ENCODE measurements at places on chromosomes 11 and 22.

DNA sequence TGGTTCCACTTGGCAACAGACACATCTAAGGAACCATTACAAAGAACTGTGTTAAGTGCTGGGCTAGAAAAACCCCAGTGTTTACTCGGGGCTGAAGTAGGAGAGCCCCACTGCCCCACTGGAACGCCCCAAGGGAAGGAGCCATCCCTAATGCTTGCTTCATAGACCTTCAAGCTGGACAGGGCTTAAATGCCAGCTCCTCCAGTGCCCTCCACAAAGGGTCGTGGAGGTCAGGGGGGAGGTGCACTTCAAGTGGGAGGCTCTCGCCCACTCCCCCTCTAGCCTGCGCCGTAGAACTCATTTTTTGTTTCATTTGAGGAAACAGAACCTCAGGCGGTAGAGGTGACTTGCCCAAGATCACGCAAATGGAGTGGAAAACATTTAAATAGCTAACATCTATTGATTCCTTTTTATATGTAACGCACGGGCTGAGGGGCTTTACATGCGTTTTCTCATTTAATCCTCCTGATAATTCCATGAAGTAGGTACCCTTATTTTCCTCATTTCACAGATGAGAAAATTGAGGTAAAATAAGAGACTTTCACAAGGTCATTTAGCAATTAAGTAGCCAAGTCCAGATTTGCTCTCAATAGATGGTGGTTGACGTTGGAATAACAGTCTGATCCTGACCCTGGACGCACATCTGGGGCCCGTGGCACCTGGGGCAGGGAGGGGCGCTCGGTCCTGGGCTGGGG is 545 bp upstream of the ZDHHC13 start:
- no peak for DNase-seq

GRCh38 chr22:43853328-43853931 is 8.9 kb downstream of the SULT4A1 start:
- no peak for DNase-seq

- DNase-seq, result no peak
These were observed 31.0 kb downstream of the SIK2 start for GRCh38 chr11:111633248-111633647.

DNA sequence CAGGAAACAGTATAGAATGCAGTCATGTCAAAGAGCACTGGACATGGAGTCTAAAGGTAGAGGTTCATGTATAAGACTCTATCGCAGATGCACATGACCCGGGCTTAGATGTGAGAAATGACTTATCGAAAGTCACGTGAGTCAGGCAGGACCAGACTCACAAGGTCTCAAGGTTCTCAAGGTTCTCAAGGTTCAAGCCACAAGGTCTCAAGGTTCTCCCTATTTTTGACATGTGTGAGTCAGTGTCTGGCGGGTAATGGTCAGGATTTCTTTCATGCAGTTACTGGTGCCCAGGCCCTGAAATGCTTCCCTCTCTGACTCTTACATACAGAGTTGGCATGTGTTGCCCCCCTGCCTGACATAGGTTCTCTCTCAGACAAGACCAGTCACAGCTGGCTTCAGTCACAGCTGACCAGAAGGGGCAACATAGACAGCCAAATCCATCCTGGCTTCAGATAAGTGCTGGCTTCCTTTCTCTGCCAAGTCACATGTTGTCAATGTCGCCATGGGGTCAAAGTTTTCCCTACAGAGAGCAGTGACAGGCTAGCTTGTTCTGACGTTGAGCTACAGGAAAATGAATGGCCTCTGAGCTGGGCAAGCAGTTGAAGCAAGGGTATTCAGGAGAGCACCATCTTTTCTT is 10.1 kb downstream of the CSRP3 start:
- no peak for DNase-seq

- no peak for DNase-seq
These were observed 25.5 kb downstream of the SERPIND1 start for GRCh38 chr22:20799449-20799848.

GRCh38 chr11:76071090-76071489 is 135.2 kb downstream of the WNT11 start:
- no peak for DNase-seq

- DNase-seq, result no peak
These were observed 44.2 kb downstream of the MRE11 start for GRCh38 chr11:94449437-94449836.

- DNase-seq, result no peak
These were observed 143.9 kb downstream of the INSC start for GRCh38 chr11:15258433-15259165.

DNA sequence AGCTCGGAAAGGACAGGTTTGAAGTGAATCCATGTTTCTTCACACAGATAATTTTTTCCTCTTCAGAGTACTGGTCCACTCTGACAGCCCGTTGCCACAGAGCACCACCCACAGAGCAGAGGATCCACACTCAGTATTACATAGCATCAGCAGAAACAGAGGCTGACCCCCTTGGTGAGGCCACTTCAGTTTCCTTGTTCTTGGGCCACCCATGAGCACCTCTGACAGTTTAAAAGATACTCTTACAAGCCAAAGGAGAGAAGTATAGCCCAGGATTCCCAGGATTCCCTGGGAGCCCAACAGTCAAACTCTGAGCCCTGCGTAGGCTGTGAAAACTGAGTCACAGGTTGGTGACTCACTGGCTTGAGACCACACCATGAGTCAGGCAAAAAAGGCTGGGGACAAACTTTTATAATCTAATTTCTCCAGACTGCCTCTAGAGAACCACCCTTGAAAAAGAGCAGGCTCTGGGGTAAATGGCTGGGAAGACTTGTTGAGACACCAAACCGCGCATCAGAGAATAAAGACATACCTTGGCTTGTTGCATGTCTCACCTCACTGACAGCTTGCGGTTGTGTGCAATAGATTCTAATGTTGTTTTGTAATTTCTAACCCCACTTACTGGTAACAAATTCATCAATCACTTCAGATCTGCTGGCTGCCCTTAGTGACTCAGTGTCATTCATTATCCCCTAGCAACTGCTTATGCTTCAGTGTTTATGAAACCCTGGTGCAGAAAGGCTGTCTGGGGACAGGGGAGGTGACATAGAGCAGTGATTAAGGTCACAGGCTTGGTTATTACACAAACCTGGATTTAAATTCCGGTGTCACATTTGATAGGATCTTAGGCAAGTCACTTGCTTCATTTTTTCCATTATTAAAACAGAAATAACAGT is 56.9 kb upstream of the PRSS23 start:
- peak; percentile 30 for DNase-seq

- no peak for DNase-seq
These were observed 22.0 kb downstream of the TP53AIP1 start for GRCh38 chr11:128920666-128921065.

- no peak for DNase-seq
These were observed 15.2 kb downstream of the FCHSD2 start for GRCh38 chr11:73126804-73127480.

Data from stimulated activated CD4-positive, alpha-beta T cell treated with anti-CD3 and anti-CD28 coated beads, Interleukin-1b, Interleukin-23, amount 100 ng/mL, for 24 hours (primary cell).